NCI-H1105 treated with DMSO at 0.1 percent for 48 hours (cell line): ENCODE measurements at places on chromosomes 16 and 17.

GRCh38 chr17:8838551-8839095 lies 28.9 kb downstream of the PIK3R6 start:
- no peak for DNase-seq

- no peak for DNase-seq
Observed at GRCh38 chr17:60151355-60151754, 1.6 kb downstream of the CA4 start.

DNA sequence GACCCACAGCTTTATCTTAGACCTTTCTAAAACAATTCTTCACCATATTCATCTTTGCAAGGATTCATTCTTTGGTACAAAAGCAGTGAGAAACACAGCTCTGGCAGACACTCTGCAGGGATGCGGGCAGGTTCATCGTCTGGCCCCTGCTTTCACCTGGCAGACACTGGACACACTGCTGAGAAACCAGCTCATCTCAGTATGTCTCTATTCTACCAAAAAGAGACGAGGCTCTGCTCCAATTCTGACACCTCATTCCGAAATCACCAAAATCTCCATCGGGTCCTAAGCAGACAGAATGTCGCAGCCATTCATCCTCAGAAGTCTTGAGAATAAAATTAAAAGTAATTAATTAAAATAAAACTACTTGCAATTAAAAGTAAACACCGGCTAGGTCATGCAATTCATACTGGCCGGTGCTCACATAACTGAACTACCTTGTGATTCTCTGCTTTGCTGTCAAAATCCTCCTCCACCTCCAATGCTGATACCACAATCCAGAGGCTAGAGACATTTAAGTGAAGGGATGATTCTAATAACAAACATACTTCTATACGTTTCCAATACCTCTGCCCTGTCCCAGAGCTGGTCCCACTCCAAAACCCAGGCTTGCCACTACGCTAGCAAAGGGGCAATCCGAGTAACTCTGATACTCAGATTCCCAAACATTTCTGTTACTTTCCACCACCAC lies 1.3 kb downstream of the RNF157 start:
- no peak for DNase-seq

- DNase-seq, result no peak
Observed at GRCh38 chr17:7873051-7873450, 15.2 kb downstream of the CYB5D1 start.

- no peak for DNase-seq
Observed at GRCh38 chr16:82425661-82426060, 201.1 kb upstream of the CDH13 start.

DNA sequence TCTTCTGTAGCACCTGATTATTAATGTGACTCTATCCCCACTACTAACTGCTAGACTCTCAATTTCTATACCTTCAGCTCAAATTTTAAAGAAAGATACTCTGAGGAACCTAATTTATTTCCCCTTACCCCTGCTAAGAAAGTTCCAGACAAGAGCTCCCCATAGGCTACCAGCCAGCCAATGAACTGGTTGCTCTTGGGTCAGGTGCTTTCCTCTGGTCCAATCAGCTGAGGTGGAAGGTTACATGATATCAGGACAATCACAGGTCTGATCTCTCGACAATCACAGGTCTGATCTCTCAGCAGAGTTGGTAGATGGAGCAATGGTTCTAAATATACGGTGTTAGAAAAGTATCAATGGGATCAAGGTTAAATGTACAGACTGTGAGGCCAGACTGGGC lies 86.8 kb downstream of the AXIN2 start:
- DNase-seq, result no peak

GRCh38 chr16:22727285-22728166 lies 86.4 kb upstream of the HS3ST2 start:
- no peak for DNase-seq

DNA sequence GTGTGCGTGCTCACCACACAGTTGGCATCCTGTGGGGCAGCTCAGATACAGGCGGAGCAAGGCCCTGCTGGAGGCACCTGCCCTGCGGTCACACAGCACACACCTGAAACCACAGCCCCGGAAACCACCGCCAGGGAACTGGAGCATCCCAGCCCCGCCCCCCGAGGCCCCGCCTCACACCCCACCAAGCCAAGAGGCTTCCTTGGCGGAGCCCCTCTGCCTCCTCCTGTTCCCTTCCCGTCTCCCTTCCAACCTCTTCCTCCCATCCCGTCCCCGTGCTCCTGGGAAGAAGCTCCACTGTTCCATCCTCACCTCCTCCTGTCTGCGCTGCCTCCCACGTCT lies 205.5 kb downstream of the NTN1 start:
- no peak for DNase-seq

DNA sequence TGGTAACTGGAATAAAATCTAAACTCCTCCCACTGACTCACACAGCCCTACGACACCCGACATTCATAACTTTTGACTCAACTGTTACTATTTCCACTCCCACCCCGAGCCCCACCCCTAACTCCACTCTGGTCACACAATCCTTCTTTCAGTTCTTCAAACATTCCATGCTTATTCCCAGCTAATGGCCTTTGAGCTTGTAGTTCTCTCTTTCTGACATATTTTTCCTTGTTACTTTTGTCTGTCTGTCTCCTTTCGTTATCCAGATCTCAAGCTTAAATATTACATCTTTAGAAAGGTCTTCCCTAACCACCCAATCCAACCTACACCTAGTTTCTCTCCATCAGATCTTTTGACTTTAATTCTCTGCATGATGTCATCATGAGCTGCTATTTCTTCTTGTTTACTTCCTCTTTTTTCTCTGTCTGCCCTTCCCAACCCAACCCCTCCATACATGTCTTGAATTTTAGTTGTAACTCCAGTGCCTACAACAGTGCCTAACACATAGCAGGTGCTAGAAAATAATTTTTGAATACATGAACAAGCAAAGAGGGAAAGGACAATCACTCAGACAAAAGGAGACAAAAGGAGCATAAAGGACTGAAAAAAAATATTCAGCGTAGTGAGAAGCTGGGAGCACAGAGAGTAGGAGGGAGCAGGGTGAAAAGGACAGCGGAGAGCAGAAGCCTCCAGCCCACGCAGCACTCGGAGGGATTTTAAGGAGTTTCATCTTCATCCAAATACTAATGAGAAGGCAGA lies 65.2 kb upstream of the SMIM36 start:
- no peak for DNase-seq

DNA sequence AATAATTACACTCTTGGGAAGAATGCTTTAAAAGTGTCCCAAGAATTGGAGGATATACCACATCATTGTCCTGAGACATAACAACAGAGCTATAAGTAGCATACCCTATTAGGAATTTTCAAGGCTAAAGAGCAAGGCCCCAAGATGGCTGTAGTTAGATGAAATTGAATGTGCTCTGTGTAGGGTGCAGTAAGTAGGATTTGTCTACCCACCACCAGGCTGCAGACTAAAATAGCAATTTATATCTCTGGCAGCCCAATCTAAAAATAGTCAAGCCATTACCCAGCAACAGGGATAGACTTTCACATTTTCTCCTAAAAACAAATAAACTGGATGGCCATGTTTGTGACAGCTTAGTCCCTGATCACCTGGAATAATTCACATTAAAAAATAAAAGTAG lies 5.6 kb downstream of the MMD start:
- no peak for DNase-seq

DNA sequence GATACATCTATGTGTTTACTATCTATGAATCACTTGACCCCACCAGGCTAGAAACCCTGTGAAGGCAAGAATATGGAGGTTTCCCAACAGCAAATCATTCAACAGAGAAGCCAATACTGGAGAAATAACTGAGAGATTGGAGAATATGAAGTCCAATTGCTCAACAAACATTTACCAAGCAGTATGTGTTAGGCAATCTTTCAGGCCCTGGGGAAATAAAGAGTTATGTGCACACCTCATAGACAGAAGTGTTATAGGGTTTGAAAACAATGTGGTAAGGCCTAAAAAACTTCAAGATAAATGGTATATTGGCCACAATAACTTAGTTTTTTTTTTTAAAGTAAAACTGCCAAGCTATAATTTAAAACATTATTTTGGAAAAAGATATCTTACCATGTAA lies 1245.8 kb downstream of the CDH11 start:
- no peak for DNase-seq

GRCh38 chr17:16987830-16988601 lies 16.1 kb upstream of the TNFRSF13B start:
- no peak for DNase-seq

- DNase-seq, result no peak
Observed at GRCh38 chr17:59870482-59870881, 22.3 kb downstream of the TUBD1 start.

GRCh38 chr16:65069766-65070165 lies 52.1 kb downstream of the CDH11 start:
- no peak for DNase-seq

GRCh38 chr17:65678546-65678945 lies 117.1 kb upstream of the AXIN2 start:
- DNase-seq, result no peak

GRCh38 chr16:65531475-65531874 lies 409.6 kb upstream of the CDH11 start:
- DNase-seq, result no peak

DNA sequence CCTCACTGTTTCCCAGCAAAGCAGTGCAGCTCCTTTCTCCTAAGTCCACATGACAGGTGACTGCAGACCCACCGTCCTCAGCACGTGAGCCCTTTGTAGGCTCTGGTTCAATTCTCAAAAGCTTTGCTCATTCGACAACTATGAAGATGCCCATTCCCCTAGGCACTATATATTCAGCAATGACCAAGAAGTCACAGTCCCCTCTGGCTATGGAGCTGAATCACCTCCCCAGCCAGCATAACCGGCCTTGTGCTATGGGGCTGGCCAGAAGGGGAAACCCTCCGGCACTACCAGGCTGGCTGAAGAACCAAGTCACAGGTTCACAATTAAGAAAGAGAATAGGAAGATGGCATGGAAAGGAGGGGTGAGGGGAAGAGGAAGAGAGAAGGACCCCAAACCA lies 139.7 kb downstream of the WSCD1 start:
- DNase-seq, result no peak

- DNase-seq, result no peak
Observed at GRCh38 chr16:65975049-65975708, 391.3 kb upstream of the CDH5 start.

GRCh38 chr17:33292201-33292980 lies 704 bp downstream of the ASIC2 start:
- peak; percentile 32 for DNase-seq

- no peak for DNase-seq
Observed at GRCh38 chr17:63451150-63451549, 5.0 kb upstream of the CYB561 start.

GRCh38 chr17:56171186-56171959 lies 18.1 kb downstream of the ANKFN1 start:
- DNase-seq, result no peak

- DNase-seq, result no peak
Observed at GRCh38 chr17:55500103-55500502, 11.1 kb downstream of the SMIM36 start.

DNA sequence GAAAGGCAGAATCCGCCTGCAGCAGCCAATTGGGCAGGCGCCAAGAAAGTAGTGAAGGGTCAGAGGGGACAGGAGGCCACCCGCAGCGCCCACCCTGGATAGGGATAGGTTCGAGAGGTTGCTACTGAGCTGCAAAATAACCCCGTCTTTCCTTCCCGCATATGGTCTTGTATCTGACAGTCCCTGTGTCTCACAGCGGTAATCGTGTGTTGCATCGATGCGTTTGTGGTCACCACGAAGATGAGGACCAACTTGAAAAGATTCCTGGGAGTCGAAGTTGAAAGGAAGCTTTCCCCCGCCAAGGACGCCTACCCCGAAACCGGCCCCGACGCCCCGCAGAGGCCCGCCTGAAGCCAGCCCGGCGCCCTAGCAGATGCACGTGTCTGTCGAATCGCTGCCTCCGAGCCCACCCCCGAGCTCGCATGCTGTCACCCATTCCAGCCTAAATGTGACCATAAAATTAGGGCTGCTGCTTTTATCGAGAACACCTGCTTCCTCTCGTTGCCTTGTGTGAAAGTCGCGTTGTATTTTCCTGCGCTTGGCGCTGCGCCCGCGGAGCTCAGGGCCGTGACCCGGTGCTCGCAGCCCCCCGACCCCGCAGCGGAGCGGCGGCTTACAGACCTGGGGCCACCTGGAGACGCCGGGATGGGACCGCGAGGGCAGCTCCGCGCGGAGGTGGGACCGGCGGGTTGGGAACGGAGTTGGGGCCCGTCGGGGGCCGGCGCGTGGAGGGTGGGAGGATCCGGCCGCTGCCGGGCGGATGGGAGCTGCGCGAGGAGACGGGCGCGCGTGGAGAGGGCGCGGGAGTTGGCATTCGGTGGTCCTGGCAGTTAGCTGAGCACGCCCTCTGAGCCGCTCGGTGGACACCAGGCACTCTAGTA lies at the start of gene CMTM2:
TSS of gene CMTM2 (plus strand) at position 813 of the 881 bp plus-strand sequence. CDS start 145 bp downstream, outside the sequence.
- no peak for DNase-seq

- no peak for DNase-seq
Observed at GRCh38 chr16:83738923-83739503, 68.8 kb upstream of the HSBP1 start.

GRCh38 chr17:69434164-69434579 lies 19.7 kb downstream of the MAP2K6 start:
- peak; percentile 82 for DNase-seq

DNA sequence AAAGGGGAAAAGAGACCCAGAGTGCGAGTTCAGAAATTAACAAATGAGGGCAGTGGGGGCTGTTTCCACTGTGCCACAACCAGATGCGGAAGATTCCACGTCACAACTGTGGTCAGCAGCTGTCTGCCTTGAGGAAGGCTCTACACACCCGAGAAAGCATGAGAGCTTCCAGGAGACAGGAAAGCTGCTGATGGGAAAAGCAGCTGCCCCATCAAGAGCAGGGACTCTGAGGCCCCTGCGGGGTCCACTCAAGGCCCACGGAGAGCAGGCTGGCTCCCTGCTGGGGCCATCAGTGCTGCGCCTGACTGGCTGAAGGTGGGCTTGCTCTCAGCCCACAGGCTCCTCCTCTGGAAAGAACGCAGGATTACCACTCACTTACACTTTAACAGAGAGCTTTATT lies 14.8 kb upstream of the TRAP1 start:
- DNase-seq, result no peak

DNA sequence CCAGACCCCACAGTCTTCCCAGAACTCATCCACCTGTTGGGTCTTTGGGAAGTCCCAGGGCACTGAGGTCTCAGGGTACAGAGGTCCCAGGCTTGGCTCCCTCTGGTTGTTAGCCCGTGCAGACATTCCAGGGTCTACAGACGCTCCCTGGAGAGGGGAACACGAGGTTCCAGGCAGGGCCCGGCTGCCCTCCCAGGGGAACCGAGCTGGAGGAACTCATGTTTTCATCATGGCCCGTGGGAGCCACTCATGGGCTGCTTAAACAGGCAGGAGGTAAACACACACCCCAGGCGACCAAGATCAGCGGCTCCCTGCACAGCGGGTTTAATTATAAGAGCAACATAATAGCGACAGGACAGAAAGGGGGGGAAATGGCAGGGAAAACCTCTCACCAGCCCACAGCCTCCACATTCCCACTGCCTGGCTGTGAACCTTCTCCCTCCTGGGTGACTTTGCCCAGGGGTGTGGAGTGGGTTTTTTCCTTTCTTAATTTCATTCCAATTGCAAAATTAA lies 36.5 kb downstream of the TRARG1 start:
- no peak for DNase-seq

DNA sequence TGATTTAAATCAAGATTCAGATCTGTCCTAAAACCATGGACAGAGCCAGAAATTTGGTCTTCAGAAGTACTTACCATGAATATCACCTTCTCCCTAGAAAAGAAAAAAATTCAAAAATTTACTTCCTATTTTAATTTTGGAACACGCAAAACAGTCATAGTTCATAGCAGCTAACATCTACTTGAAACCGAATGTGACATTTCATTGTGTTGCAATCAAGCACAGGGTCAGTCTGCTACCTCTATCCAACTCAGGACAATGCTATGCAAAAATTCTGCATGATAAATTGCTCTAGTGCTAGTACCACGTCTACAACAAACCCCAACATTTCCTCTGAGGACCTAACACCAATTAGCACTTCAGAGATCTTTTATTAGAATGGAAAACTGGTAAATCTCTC lies 7.7 kb downstream of the JPT1 start:
- DNase-seq, result no peak
